ENCODE measurements at places on chromosomes 5 and 9.

- DNase-seq, result no peak
Observed at GRCh38 chr9:81245254-81245956, 443.9 kb downstream of the TLE1 start.

GRCh38 chr5:87399720-87400119 lies 13.0 kb downstream of the CCNH start:
- DNase-seq, result no peak

- DNase-seq, result no peak
Observed at GRCh38 chr9:122075135-122076030, 17.7 kb downstream of the TTLL11 start.

DNA sequence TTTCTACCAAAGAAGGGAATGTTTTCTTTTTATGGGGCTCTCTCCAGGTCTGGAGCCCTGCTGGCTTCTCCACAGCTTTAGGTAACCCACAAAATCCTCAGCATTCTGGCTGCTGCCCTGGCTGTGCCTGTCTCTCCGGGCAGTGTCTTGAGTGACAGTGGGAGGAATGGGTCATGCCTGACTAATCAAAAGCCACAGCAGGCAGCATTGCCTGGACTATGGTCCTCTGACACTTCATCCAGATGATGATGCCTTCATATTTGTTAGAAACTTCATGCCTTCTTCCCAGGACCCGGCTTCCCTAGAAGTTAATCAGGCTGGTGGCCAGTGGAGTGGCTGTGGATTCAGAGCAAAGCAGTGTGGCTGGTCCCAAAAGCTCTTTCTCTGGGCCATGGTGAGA lies 32.2 kb upstream of the TGFBI start:
- DNase-seq, result no peak

- DNase-seq, result no peak
Observed at GRCh38 chr5:56961746-56962145, 9.8 kb upstream of the MIER3 start.

- no peak for DNase-seq
Observed at GRCh38 chr5:82031220-82032119, 59.6 kb downstream of the ATG10 start.
